ENCODE measurements at places on chromosomes 5 and 9.

GRCh38 chr5:149733129-149733900 is 3.2 kb downstream of the PPARGC1B start:
- DNase-seq: no peak

- DNase-seq: no peak
These were observed 45.5 kb upstream of the SPATA31E1 start for GRCh38 chr9:87836951-87837705.

GRCh38 chr9:126752881-126753670 is 51.8 kb upstream of the ZBTB43 start:
- DNase-seq: no peak

GRCh38 chr5:117084067-117084466 is 509.4 kb upstream of the SEMA6A start:
- no peak for DNase-seq

GRCh38 chr5:170430866-170431437 is 41.8 kb upstream of the KCNMB1 start:
- no peak for DNase-seq

Measured in activated CD4-positive, alpha-beta T cell treated with anti-CD3 and anti-CD28 coated beads for 4 hours (primary cell).